ENCODE measurements at places on chromosomes 1 and 21.

GRCh38 chr1:100188617-100189016 is 10.6 kb upstream of the LRRC39 start:
- peak overlapping the region; percentile 5 for H3K4me3 ChIP-seq
- no peaks in the 10 kb centered on the region for H3K27me3 ChIP-seq
- H3K27ac ChIP-seq = no peak overlapping the region
- H3K36me3 ChIP-seq = peaks cover 3% of the 10 kb centered on the region
- peak; percentile 31 for DNase-seq

DNA sequence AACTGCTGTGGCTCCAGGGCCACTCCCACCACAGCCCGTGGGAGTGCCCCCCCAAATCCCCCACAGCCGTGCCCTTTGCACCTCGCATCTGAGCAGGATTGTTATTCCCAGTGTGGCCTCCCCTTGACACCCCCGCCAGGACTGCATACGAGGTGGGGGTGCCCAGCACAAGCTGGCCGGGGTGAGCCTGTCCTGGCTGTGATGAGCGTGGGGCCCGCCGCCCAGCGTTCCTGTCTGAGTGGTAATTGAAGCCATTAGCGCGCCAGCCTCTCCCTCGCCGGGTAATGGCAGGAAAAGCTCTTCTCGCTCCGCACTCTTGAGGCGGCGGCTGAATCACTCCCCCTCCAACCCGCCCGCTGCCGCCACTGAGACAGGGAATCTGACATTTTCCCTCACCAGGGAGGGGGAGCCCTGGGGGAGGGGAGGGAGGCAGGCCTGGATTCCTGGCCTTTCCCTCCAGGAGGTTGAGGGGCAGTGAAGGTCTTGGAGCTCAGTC is 27.7 kb downstream of the PTPRF start:
- H3K4me1 ChIP-seq = no peaks in the 10 kb centered on the region
- no peak for DNase-seq
- no peak overlapping the region for H3K4me3 ChIP-seq
- H3K27me3 ChIP-seq = no peaks in the 10 kb centered on the region
- no peaks in the 10 kb centered on the region for H3K36me3 ChIP-seq

GRCh38 chr1:86503406-86504136 is 34.8 kb downstream of the CLCA1 start:
- no peaks in the 10 kb centered on the region for H3K4me1 ChIP-seq
- peaks cover 2% of the 10 kb centered on the region for H3K27me3 ChIP-seq
- DNase-seq = no peak
- no peaks in the 10 kb centered on the region for H3K36me3 ChIP-seq

DNA sequence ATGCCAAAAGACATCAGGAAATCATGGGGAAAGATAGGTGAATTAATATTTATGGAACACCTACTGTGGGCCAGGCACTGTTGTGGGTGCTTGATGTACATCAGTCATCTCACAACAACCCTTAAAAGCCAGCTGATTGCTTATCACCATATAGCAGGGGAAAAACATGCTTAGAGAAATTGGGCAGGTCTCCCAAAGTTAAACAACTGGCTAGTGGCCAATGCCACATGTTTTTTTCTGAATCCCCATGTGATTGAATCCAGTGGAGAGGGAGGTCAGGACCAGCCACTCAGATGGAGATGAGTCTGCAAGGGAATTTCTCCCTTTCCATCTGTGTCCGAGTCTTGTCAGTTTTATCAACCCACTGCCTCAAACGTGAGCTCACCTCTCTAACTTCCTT is 33.5 kb downstream of the UTP25 start:
- H3K4me3 ChIP-seq = no peak overlapping the region
- no peak for DNase-seq
- no peaks in the 10 kb centered on the region for H3K36me3 ChIP-seq
- no peaks in the 10 kb centered on the region for H3K27me3 ChIP-seq
- no peak overlapping the region for H3K27ac ChIP-seq
- no peaks in the 10 kb centered on the region for H3K4me1 ChIP-seq

- no peak overlapping the region for H3K27ac ChIP-seq
- no peak overlapping the region for H3K4me3 ChIP-seq
- no peaks in the 10 kb centered on the region for H3K36me3 ChIP-seq
- H3K4me1 ChIP-seq = no peaks in the 10 kb centered on the region
Measured at GRCh38 chr1:19057784-19058475, 101.5 kb upstream of the IFFO2 start.

DNA sequence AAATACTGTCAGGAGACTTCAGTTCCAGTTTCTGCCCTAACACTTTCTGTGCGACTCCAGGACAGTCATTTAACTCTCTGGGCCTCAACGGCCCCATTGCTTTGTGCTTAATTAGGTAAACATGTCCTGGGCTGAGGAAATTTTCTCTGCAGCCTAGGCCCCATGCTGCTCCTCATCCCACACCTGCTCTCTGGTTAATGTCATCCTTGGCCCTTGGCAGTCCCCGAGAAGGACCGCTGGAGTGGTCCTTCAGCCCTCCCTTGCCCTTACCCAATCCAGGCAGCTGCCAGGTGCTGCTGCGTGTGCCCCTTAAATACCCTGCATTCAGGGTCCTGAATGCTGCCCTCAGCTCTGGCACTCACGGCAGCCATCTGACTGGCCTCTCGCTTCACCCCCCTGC is 18.7 kb downstream of the UBL4B start:
- H3K27ac ChIP-seq = no peak overlapping the region
- no peaks in the 10 kb centered on the region for H3K4me1 ChIP-seq
- no peaks in the 10 kb centered on the region for H3K27me3 ChIP-seq

DNA sequence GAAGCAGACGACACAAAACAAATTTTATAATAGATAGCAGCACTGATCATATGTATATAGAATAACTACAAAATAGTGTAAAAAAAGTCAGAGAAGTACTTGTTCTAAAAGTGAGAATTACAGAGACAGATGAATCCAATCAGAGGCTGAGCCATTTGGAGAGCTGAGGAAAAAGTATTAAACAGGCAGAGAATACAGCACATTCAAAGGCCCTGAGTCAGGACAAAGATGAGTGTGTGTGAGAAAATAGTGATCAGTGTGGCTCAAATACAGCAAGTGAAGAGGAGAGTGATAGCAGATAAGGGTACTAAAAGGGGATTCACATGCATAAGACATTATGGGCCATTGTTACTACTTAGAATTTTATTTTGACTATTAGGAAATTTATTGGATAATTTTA is 430.6 kb upstream of the BRINP3 start:
- H3K36me3 ChIP-seq = no peaks in the 10 kb centered on the region
- no peak for DNase-seq
- H3K27ac ChIP-seq = no peak overlapping the region
- H3K4me3 ChIP-seq = no peak overlapping the region

DNA sequence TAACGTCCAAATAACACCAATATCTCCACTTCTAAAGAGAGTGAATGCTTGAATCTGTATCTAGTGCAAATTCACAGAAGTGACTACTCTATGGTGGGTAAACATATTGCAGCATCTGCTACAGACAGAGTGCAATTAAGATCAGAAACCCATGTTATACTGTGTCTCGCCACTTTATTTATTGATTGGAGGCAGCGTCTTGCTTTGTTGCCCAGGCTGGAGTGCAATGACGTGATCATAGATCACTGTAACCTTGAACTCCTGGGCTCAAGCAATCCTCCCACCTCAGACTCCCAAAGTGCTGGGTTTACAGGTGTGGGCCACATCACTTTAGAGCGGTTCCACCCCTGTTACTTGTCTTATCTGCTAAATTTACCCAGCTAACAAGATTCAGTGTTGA is 57.0 kb downstream of the HLCS start:
- H3K27me3 ChIP-seq = no peaks in the 10 kb centered on the region
- no peaks in the 10 kb centered on the region for H3K4me1 ChIP-seq
- H3K36me3 ChIP-seq = no peaks in the 10 kb centered on the region
- no peak for DNase-seq

DNA sequence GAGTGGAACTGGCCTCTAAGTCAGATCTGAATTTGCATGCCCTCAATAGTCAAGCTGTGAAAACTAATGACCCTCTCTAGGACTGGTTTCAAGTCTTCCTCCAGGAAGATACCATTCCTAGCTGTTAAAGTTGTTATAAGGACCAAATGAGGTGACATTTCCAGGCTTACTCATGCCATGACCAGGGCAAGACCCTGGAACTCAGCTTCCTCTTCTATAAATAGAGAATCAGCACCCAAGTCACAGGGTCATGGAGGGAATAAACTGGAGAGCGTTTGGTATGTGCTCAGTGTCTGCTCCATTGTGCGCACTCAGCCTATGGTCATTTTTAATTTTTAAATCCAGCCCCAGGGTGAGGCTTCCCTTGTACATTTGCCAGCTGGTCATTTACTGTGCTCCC is 2.5 kb downstream of the S100A9 start:
- H3K4me1 ChIP-seq = peaks cover under 1% of the 10 kb centered on the region
- H3K27me3 ChIP-seq = no peaks in the 10 kb centered on the region
- no peak for DNase-seq
- no peaks in the 10 kb centered on the region for H3K36me3 ChIP-seq
- no peak overlapping the region for H3K4me3 ChIP-seq

GRCh38 chr1:82600314-82600713 is 799.6 kb downstream of the ADGRL2 start:
- H3K27me3 ChIP-seq = no peaks in the 10 kb centered on the region
- no peaks in the 10 kb centered on the region for H3K36me3 ChIP-seq
- no peak overlapping the region for H3K4me3 ChIP-seq
- H3K4me1 ChIP-seq = no peaks in the 10 kb centered on the region

- H3K27ac ChIP-seq = no peak overlapping the region
- H3K27me3 ChIP-seq = no peaks in the 10 kb centered on the region
- H3K4me3 ChIP-seq = no peak overlapping the region
- no peaks in the 10 kb centered on the region for H3K36me3 ChIP-seq
- no peaks in the 10 kb centered on the region for H3K4me1 ChIP-seq
- DNase-seq = no peak
Measured at GRCh38 chr21:28237661-28238060, 755.0 kb downstream of the LTN1 start.

GRCh38 chr1:27047914-27048313 is 35.3 kb upstream of the TENT5B start:
- no peaks in the 10 kb centered on the region for H3K27me3 ChIP-seq
- H3K4me1 ChIP-seq = peaks cover 5% of the 10 kb centered on the region
- no peak overlapping the region for H3K27ac ChIP-seq
- DNase-seq = no peak
- H3K4me3 ChIP-seq = no peak overlapping the region
- no peaks in the 10 kb centered on the region for H3K36me3 ChIP-seq

GRCh38 chr1:53766831-53767405 is 28.0 kb upstream of the GLIS1 start:
- H3K4me3 ChIP-seq = 0 out of 2 replicates have a peak overlapping the region, but pooled peaks have one; percentile 3
- peak overlapping the region; percentile 40 for H3K27ac ChIP-seq
- H3K4me1 ChIP-seq = peaks cover 3% of the 10 kb centered on the region
- H3K27me3 ChIP-seq = no peaks in the 10 kb centered on the region

DNA sequence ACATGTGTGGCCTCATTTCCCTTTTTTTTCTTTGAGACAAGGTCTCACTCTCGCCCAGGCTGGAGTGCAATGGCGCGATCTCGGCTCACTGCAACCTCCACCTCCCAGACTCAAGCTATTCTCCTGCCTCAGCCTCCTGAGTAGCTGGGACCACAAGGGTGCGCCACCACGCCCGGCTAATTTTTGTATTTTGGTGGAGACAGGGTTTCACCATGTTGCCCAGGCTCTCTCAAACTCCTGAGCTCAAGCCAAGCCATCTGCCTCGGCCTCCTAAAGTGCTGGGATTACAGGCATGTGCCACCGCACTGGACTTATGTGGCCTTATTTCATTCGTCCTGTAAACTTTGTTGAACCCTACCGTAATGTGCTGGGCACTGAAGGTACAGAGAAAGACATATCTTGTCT is 569 bp upstream of the WARS2 start:
- H3K4me3 ChIP-seq = peak overlapping the region; percentile 74
- no peaks in the 10 kb centered on the region for H3K27me3 ChIP-seq
- no peaks in the 10 kb centered on the region for H3K36me3 ChIP-seq
- peak overlapping the region; percentile 99 for H3K27ac ChIP-seq
- DNase-seq = peak; percentile 7
- no peaks in the 10 kb centered on the region for H3K4me1 ChIP-seq

DNA sequence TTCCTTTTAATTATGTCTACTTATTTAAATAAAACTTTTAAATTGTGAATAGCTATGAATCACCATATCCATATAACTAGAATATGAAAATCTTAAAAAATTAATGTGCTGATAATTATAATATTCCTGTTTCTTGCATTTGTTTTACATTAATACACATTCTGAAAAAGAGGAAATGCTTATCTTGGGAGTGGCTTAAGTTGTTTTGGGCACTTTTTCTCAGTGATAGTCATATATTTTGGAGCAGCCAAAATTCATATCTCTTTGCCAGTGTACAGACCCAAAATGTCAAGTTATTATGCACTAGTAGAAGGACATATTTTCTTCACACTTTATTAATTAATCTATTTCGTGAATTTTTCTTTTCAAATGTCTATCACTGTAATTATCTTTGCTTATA is 838.5 kb downstream of the USP25 start:
- H3K36me3 ChIP-seq = no peaks in the 10 kb centered on the region
- no peaks in the 10 kb centered on the region for H3K4me1 ChIP-seq
- H3K27me3 ChIP-seq = no peaks in the 10 kb centered on the region
- no peak overlapping the region for H3K27ac ChIP-seq
- DNase-seq = no peak
- H3K4me3 ChIP-seq = no peak overlapping the region

DNA sequence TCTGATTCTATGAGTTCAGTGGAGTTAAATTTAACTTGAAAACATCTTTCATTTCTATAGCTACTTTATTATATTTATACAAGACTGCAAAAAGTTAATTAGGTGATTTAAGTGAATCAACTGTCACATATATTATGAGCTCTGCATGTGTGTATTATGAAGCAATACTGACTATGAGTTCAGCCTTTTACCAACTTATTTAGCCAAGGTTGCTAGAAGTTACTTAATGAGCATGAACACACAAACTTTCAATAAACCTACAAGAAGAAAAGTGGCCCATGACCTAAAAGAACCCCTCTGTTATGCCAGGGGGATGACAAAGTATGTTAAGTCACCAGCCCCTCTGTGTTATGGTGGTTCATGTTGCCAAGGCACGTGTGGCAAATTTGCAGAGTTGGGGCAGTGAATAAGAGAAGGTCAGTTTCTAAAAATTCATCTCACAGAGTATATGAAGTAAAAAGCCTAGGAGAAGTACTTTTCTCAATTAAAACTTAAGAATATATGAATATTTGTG is 86.7 kb upstream of the LYPLAL1 start:
- peaks cover 25% of the 10 kb centered on the region for H3K4me1 ChIP-seq
- no peak overlapping the region for H3K4me3 ChIP-seq
- H3K27me3 ChIP-seq = no peaks in the 10 kb centered on the region
- no peak overlapping the region for H3K27ac ChIP-seq
- no peaks in the 10 kb centered on the region for H3K36me3 ChIP-seq

Data from GM12878 (cell line).